ENCODE measurements at places on chromosomes 6 and 20. TPM values are rescaled to one million over a fixed set of nuclear protein-coding genes. Genes with fewer than 3 reads are reported as not detected.

COL21A1 gene
- total RNA-seq, result 6.8 TPM

RAD21L1 gene
- not detected for total RNA-seq

ASIP gene
- total RNA-seq, result not detected

DCDC2 gene
- total RNA-seq, result 55.7 TPM

FAM162B gene
- total RNA-seq, result not detected

GSTA3 gene
- total RNA-seq, result not detected

GSTA2 gene
- total RNA-seq, result not detected

PDE7B gene
- total RNA-seq, result 0.24 TPM

All from tracheal epithelial cell (primary cell).